Astrocyte (in vitro differentiated cells and primary cell): ENCODE measurements at places on chromosomes 2 and 18.

DNA sequence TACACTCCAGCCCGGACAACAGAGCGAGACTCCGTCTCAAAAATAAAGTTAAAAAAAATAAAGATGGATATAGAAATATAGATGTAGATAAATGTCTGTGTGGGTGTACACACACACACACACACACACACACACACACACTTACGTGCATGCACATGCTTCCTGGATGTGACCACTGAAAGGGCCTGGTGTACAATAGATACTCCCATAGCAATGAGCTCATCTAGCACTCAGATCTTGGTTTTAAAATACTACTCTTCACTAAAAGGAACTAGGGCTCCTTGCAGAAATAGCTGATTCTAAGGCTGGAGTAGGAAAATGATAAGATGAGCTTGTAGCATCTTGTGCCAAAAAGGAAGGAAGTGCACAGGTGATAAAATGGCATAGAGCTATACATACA lies 39.1 kb downstream of the ROCK2 start:
- no peak for DNase-seq

DNA sequence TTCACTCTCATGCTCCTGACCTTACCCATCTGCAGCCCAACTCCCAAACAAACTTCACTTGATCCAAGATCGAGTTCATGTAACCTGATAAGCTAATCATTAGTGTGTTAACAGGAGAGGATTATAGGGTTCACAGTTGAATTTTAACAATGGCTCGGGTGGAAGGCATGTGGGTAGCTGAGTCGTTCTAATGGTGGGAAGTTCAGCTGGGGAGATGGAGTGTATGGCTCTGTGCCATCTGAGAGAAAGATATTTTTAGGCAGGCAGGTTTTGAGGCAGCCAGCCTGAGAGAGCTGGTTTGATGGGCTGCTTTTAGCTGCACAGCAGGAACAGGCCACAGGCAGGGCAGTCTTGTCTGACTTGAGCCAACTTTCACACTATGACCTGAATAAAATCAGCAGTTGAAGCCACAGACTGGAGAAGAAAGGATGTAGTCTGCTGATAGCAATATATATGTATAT lies 17.7 kb upstream of the NFE2L2 start:
- no peak for DNase-seq

DNA sequence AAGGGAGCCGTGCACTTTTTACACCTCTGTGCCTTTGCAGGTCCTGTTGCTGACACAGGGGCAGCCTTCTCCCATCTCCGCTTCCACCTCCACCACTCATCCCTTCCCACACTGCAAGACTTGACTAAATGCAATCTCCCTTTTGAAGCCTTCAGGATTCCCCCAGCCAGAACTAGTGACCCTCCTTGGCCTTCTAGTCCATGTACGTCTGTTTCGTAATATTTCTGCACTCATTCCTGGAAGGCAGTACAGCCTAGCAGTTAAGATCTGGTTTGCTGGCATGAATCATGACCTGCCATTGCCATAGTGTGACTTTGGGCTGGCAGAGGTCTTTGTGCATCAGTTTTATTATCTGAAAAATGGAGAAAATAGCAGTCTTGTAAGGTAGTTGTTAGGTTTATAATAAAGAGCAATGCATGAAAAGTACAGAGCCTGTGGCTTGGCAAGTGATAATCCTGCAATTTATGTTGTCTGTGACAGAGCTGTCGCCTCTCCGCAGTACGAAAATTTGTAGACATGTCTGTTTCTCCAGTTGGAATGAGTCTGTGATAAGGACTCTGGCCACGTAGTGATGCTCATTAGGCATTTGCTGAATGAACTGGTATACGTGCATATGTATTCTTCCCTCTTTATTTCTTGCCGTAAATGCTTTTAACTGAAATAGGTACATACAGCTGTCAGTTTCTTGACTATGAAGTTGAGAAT lies 36.7 kb downstream of the NCK2 start:
- DNase-seq, result no peak

- no peak for DNase-seq
Observed at GRCh38 chr2:127096280-127096679, 10.7 kb downstream of the BIN1 start.

DNA sequence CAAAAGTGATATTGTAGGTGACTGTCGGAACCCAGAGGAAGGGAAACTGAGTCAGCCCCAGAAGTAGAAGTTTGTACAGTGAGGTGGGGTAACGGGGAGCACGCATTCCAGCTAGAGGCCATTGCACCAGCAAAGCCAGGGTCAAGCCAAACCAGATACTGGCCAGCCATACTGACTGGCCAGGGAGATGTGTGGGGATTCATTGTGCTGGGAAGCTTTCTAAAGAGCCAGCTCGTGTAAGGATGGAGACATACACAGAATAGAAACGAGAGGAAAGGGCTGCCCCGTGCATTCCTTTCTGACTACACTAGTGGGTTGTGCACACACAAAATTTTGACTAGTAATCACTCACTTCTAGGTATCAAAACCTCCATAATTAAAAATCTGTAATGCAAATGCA lies 175.3 kb upstream of the PID1 start:
- DNase-seq, result no peak

DNA sequence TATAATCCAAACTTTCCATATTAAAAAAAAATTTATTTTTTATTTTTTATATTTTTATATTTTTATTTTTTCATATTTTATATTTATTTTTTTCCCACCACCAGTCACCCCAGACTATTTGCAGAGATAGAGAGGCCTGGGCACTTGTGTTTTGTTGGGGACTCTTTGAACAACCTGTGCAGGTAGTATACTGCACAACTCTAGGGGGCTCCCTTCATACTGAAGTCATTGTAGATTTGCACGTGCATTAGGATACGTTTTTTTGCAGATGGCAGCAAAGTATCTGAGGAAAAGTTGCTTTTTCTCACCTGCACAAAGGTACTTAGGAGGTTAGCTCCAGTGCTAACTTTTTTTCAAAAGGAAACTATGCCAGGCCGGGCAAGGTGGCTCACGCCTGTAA lies 73.9 kb upstream of the TANC1 start:
- no peak for DNase-seq

DNA sequence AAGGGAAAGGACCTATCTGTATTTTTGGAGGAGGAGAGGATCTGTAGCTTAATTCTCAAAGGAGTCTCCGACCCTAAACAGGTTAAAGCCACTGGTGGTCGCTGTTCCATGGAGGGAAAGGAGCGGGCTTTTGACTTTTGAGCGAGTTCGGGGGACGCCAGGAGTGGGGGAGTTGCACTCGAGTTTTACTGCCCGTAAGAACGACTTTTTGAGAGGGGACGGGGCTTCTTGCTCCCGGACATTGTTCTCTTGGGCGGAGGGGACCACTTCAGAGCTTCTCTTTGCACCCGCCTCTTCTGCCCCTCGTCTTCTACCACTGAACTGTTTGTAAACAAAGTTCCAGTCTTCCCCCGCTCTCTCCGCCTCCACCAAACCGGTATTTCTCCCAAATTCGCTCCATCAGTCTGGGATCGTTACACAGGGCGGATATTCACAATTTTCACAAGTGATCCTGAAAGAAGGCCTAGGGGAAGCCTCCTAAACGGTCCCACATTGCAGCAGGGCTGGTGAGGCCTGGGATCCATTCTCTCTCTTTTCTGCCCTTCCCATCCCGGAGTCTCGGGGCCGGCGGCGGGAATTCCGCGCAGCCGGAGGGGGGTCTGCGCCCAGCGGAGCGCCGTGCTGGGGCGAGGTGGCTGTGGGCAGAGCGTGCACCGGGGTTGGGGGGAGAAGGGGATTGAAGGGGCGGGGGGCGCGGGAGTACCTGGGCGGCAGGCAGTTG lies 6.6 kb downstream of the DLX2 start:
- no peak for DNase-seq

GRCh38 chr18:42719221-42719620 lies 396.3 kb downstream of the RIT2 start:
- DNase-seq, result no peak

GRCh38 chr2:132621131-132621875 lies 48.7 kb downstream of the LYPD1 start:
- DNase-seq, result no peak
